HFF-Myc (cell line): ENCODE measurements at places on chromosomes 2 and 18.

DNA sequence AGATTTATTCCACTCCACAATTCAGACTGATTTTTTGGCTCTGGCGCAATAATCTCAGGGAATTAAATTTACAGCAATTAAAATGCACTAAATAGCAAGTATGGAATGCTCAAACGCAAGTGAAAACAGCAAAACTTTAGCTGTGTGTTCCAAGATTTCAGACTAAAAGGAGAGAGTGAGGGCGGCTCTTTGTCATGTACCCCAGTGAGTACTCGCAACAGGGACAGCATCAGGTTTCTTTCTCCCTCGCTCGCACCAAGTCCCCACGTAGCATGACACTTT, 1.1 kb downstream of the ROCK2 start:
- DNase-seq: no peak

GRCh38 chr2:9025746-9026145, 22.3 kb upstream of the MBOAT2 start:
- no peak for DNase-seq

GRCh38 chr2:3872451-3872850, 169.1 kb downstream of the DCDC2C start:
- no peak for DNase-seq

- no peak for DNase-seq
Measured at GRCh38 chr2:41736586-41736985, 311.2 kb upstream of the PKDCC start.

- DNase-seq: no peak
Measured at GRCh38 chr2:15939556-15939853, 845 bp upstream of the MYCN start.

DNA sequence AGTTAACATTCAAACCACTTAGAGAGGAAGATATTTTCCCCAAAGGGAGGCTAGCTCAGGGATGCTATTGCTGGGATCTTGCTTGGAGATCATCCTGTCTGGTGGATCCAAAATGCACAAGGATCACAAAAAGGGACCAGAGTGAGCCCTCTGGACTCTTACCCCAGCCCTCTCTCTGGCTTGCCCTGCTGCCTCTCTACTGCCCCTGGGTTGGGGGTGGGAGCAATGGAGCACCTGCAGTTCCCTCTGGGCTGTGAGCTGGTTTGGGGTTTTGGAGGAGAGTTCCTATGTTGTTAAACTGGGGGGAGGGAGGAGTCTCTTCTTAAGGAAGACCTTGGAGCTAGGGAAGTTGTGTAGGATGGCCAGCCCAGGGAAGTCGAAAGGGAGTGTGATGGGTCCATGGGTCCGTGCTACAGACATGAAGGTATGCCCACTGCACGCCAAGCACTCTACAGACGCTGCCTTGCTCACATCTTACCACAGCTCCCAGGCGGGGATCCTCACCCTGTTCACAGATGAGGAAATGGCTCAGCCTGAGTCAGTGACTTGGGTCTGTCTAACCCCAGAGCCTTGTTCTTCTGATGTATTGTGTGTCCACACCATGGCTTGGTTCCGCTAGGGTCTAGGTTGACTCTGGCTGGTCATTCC, 3.8 kb downstream of the LBH start:
- DNase-seq: no peak

GRCh38 chr2:193668557-193669323, 1474.0 kb upstream of the TMEFF2 start:
- no peak for DNase-seq

GRCh38 chr2:96907115-96908041, 37.5 kb upstream of the SEMA4C start:
- no peak for DNase-seq
